RWPE2 (cell line): ENCODE measurements at places on chromosomes 5 and 9.

GRCh38 chr5:72559866-72560766 is 52.9 kb upstream of the ZNF366 start:
- no peak for DNase-seq

GRCh38 chr5:132375957-132376356 is 6.4 kb downstream of the SLC22A5 start:
- no peak for DNase-seq

DNA sequence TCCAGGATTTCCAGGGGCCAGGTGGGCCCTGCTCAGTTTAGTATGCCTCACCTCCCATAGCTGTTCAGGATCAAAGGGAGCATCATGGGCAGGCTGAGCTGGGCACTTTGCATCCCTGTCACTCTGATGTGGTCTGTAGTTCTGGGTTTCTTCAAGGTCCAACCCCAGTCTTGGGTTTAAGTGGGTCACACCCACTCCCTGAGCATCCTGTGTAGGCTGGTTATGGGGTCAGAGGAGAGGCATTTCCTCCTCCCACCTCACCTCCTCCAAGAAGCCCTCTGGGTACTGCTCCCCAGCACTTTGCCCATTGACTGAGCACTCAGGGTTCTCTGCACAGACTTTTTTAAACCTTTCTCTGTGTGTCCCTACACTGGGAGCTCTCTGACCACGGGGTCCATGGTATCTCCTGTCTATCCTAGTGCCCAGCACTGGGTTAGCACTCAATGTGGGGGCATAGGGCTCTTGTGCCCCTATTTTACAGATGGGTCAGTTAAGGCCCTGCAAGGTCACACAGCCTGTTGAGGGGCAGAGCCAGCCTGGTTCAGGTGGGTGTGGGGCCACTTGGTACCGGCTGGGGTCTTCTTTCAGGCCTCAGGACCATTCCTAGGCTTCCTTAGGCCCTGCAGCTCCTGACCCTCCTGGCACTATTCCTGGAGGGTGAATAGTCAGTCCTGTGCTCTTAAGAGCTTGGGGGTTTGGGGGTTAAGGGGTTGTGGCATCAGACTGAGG is 19.0 kb downstream of the CXXC5 start:
- DNase-seq = no peak

GRCh38 chr9:134743853-134744252 is 102.2 kb downstream of the COL5A1 start:
- DNase-seq = no peak

DNA sequence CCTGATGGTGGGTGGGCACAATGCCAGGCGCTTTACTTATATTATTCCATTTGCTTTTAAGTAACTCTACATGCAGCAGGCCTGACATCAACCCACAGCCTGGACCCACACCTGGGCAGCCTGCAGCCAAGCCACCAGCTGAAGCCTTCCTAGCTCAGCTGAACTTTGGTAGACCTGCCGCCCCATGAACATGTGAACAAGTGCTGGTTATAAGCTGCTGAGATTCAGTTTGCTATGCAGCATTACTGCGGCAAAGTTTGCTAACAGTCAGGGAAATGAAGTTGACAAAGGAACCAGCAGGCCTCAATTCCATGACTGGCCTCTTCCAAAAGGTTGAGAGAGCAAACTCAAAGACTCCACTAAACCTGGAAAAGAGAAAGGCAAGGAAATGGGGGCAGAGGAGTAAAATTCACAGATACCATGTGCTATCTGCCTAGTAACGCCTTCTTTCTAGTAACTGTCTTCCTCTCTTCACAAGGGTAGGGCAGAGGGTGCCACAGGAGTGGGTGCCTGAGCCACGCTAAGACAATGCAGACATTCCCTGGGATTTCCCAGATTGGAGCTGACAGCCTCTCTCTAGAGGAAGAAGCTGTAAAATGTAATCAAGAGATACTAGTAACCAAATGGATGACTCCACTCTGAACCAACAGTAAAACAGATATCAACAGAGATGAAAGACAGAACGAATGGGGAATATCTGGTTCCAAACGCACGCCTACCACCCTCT is 2.9 kb downstream of the BOD1 start:
- DNase-seq = no peak

DNA sequence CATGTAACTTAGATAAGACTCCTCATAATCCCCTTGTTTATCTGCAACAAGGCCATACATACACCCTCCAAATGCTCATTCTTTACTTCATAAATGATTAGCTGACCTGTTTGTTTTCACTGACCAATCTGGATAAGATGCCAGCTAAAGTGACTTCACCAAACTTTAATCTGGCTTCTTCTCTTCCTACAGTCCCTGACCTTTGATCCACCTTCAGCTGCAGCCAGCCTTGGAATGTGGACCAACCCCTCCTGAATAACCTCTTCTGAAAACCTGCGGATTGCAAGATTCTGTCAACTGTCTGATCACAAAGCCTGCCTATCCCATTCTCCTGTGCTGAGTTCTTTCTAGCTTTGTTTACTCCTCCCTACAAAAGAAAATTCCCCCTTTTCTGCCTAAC is 476.8 kb downstream of the LRRC70 start:
- no peak for DNase-seq

- no peak for DNase-seq
Measured at GRCh38 chr5:36637516-36637915, 31.1 kb downstream of the SLC1A3 start.

DNA sequence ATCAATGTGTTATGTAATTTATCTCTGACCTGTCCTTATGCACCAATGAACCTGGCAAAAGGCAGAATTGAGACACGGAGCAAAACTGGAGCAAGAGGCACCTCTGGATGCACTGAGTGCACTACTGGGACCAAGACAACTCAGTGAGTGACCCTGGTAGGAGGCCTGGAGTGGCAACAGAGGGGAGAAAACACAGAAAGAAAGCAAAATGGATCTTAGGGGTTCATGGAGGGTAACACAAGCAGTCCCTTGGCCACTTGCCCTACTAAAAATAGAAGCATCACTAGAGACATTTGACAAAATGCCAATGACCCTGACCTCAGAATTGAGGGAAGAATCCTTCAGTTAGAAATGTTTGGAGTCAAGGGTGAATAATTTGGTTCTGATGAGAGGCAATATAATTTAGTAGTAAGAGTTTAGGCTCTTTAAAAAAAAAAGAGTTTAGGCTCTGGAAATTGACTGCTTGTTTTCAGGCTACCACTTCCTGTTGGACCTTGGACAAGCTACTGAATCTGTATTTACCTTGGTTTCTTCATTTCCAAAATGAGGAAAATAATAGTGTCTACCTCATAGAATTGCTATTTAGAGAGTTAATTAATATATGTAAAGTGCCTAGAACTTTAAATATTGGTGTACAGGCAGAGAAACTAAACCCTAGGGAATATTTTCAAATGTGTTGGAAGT is 234.9 kb upstream of the TARS1 start:
- no peak for DNase-seq

DNA sequence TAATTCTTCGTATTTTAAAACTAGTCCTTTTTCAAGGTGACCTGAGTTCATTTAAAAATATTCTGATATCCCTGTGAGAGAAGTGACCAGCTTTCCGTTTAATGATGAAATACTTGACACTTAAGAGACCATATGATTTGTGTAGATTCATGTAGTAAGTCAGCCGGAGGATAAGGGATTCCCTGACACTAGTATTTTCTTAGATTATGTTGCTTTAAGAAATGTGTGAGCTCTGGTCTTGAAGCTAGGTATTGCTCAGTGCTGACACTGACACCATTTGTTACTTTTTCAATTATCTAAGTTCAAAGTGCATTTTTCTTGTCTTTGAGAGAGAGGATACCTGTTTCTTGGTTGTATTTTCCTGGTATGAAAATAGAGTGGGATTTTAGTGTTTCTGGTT is 4.2 kb downstream of the NIPBL start:
- no peak for DNase-seq

GRCh38 chr5:107257885-107258520 is 412.7 kb downstream of the EFNA5 start:
- no peak for DNase-seq

GRCh38 chr9:113656771-113657670 is 193.5 kb downstream of the RGS3 start:
- DNase-seq = no peak

DNA sequence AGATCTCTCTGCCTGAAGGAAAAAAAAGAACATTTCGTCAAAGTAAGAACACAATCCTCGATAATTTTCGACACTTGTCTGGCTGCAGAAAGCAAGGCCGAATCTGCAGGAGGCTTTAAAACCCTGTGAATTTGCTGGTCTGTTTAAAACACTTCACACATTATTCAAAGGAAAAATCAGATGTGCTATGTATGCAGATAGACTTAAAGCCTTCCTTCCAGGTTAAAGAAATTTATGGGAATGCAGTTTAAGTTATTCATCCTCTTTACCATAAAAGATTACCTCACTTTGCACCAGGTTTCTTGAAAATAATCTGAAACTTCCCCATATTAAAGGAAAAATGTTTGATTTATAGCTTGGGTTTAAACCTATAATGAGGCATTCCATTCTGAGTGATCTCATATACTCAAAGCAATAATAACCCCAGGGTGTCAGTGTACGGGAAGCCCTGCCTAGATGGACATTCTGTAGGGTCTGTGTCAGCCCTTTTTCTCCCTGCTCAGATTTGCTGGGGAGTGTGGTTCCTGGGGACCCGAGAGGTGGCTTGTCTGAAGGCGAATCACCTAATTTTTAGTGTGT is 323.5 kb upstream of the SLC24A2 start:
- no peak for DNase-seq

DNA sequence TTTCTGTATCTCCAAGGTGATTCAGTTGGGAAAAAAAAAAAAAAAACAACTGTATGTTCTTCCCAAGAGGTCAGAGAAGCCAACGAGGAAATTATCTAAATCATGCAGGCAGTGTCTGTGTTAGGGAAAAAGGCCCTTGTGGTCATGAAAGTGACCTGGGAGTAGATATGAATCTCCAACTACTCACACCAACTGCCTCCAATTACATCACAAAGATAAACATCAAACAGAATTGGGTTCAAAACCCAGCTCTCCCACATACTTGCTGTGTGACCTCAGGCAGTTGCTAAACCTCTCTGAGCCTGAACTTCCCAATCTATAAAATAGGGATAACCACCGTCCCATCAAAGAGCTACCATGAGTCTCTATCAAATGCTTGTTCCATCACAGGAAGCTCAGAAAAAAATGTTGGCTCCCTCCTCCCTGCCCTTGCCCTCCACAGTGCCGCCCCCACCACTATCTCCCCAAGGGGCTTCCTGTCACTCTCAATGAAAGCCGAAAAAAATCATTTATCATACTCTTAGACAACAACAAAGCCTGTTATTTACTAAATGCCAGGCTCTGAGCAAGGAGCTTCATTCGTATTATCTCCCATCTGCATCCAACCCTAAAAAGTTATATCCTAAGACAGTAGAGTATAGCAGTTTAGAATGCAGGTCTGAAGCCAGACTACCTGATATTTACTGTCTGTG is 42.9 kb downstream of the CDK5RAP2 start:
- no peak for DNase-seq

- DNase-seq = no peak
Measured at GRCh38 chr9:111944241-111944866, 47.7 kb downstream of the UGCG start.

GRCh38 chr9:13665418-13666066 is 386.1 kb upstream of the MPDZ start:
- no peak for DNase-seq

DNA sequence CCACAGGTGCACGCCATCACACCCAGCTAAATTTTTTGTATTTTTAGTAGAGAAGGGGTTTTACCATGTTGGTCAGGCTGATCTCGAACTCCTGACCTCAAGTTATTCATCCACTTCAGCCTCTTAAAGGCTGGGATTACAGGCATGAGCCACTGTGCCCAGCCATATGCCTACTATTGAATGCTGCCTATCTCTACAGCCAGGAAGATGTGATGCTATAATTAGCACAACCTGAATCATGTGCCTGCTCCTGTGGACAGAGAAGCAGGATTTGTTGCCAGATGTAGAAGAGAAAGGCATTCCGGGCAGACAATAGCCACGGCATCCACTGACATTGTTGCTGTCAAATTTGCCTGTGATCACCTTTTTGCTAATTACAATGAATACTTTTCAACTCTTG is 24.4 kb upstream of the MLLT3 start:
- DNase-seq = no peak

DNA sequence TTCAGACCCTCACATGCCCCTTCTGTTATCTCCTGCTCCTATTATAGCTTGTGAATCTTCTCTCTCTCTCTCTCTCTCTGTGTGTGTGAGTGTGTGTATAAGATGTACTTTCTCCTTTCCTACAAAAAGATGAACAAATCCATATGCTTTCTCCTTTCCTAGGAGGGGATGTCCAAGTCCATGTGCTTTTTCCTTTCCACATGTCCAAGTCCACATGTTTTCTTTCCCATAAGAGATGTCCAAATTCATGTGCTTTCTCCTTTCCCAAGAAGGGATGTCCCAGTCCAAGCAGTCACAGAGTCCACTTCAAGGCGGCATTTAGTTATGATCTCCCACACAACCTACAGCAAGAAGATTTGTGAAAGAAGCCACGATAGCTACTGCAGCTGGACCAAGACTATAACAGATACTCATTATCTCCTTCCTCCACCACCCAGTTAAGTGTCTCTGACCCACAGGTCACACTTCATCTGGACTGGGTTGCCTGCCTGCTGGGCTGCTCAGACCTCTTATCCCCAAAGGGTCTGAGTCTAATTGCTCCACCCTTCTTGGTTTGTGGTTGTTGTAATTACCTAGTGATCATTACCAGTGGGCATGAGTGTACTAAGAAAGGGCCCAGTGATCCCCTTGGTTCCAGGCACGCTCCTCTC is 18.4 kb upstream of the FOXI1 start:
- no peak for DNase-seq

DNA sequence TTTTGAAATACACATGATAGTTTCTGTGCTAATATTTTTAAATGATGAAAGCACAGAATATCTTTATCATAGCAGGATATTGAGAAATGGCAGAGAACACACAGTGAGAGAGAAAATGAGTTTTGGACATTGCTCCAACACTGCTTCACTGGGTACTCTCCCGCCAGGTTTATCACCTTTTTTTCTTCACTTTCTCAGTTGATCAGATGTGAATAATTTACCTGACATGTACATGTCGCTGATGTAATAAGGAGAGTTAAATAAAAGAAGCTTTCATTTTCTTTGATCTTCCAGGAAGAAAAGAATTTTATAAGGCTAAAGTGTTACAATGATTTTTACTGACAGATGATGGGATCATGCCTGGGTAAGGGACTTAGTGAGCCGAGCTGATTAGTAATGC is 134.5 kb downstream of the ALDH1A1 start:
- no peak for DNase-seq

- no peak for DNase-seq
Measured at GRCh38 chr9:88387036-88387551, 1.1 kb upstream of the SPIN1 start.

GRCh38 chr5:56481428-56482357 is 248.6 kb upstream of the ANKRD55 start:
- no peak for DNase-seq

GRCh38 chr5:175444905-175445456 is 999 bp upstream of the DRD1 start:
- DNase-seq = no peak

- no peak for DNase-seq
Measured at GRCh38 chr5:91978221-91978882, 595.2 kb upstream of the ARRDC3 start.
